ENCODE measurements at places on chromosomes 12 and 14. TPM values are rescaled to one million over a fixed set of nuclear protein-coding genes. Genes with fewer than 3 reads are reported as not detected.
A peak's percentile ranks its signal among the peaks of the same experiment; 100 is the strongest.

- H3K4me3 ChIP-seq = no peak overlapping the region
- H3K27me3 ChIP-seq = peaks cover 2% of the 10 kb centered on the region
- no peak overlapping the region for H3K27ac ChIP-seq
These were observed 121.7 kb downstream of the CCER1 start for GRCh38 chr12:90833228-90833627.

- H3K36me3 ChIP-seq = no peaks in the 10 kb centered on the region
- H3K4me3 ChIP-seq = no peak overlapping the region
- H3K27me3 ChIP-seq = no peaks in the 10 kb centered on the region
- no peak overlapping the region for H3K27ac ChIP-seq
These were observed 121.8 kb downstream of the SUDS3 start for GRCh38 chr12:118498171-118498570.

- H3K4me1 ChIP-seq = peaks cover 16% of the 10 kb centered on the region
- H3K36me3 ChIP-seq = peaks cover 30% of the 10 kb centered on the region
- DNase-seq = no peak
- H3K4me3 ChIP-seq = no peak overlapping the region
- no peaks in the 10 kb centered on the region for H3K27me3 ChIP-seq
These were observed 124.3 kb downstream of the CRACR2A start for GRCh38 chr12:3628629-3629028.

DNA sequence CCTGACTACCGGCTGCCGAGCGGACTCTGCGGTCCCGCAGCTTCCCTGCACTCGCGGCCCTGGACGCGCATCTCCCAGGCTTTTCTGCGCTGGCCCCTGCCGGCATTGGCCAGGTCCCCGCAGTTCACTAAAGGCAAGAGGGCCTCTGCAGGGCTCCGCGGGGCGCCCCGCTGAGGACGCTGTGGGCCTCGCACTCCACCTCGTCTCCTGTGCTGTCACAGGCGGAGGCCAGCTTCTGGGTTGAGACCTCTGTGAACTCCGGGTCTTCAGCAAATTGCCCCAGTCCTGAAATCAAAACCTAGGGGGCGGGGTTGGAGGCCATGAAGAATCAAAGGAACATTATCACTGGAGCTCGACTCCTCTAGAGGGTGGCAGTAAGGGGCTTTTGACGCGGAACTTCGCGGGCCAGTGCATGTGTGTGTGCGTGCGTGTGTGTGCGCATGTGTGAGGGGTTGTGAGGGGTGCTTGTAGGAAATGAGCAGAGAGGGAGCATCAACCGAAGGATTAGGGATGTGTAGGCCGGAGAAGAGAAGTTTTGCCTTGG is 68.5 kb upstream of the CAPRIN2 start:
- H3K4me3 ChIP-seq = peak overlapping the region; percentile 69
- peak; percentile 20 for DNase-seq
- H3K27me3 ChIP-seq = peaks cover 49% of the 10 kb centered on the region

GRCh38 chr12:6323340-6323994 is 13.0 kb downstream of the PLEKHG6 start:
- DNase-seq = peak; percentile 49
- peaks cover 39% of the 10 kb centered on the region for H3K4me1 ChIP-seq
- peaks cover 3% of the 10 kb centered on the region for H3K27me3 ChIP-seq
- H3K36me3 ChIP-seq = peaks cover 16% of the 10 kb centered on the region
- peak overlapping the region; percentile 88 for H3K27ac ChIP-seq

- no peaks in the 10 kb centered on the region for H3K4me1 ChIP-seq
- no peaks in the 10 kb centered on the region for H3K36me3 ChIP-seq
- H3K27me3 ChIP-seq = peaks cover 15% of the 10 kb centered on the region
These were observed 205.9 kb downstream of the PHLDA1 start for GRCh38 chr12:75825686-75826085.

DNA sequence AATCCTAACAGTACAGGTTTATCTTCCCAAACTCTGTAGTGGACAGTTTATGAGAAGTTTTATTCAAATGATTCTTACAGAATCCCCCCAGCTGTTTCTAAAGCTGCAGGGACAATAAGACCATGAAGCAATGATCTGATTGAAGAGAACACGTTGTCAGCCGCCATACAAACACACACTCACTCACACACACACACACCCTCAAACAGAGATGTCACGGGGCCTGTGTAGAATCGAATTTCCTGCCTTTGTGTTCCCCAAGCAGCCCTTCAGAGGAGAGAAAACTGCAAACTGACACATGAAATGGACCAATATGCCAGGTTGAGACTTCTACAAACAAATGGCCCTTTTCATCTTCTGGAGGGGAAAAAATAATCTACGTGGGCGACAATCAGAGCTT is 80.5 kb upstream of the TBX3 start:
- H3K27ac ChIP-seq = no peak overlapping the region
- H3K36me3 ChIP-seq = no peaks in the 10 kb centered on the region
- H3K27me3 ChIP-seq = no peaks in the 10 kb centered on the region
- DNase-seq = no peak
- no peak overlapping the region for H3K4me3 ChIP-seq

- DNase-seq = no peak
- no peaks in the 10 kb centered on the region for H3K4me1 ChIP-seq
- H3K36me3 ChIP-seq = no peaks in the 10 kb centered on the region
These were observed 519.1 kb upstream of the FOXG1 start for GRCh38 chr14:28247491-28247890.

DNA sequence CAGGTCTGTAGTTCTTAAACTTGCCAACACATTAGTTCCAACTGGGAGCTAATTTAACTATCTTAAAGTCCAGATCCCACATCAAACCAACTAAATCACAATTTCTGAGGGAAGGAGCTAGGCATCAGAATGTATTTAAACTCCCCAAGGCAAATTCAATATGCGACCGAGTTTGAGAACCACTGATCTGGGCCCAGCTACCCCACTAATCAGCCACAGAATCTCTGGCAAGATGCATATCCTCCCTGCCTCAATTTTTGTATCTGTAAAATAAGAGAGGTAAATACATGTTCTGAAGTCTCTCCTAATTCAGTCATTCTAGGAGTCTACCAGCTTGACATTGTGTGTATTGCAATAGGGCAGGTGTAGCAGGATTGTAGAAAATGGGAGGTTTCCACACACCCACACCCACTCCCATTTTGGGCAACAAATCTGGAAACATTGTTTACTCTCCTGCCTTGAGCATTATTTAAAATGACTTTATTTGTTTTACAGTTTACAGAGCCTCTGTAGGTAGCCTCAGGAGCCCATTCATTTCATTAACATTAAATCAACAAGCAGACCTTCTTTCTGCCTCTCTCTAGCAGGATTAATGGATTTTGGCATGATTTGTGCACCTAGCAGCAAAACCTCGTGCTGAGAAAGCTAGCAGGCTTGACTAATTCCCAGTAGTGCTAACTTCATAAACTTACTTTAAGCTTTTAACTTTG is 15.6 kb downstream of the LGR5 start:
- peaks cover 25% of the 10 kb centered on the region for H3K27me3 ChIP-seq
- H3K27ac ChIP-seq = no peak overlapping the region
- no peaks in the 10 kb centered on the region for H3K4me1 ChIP-seq
- no peak for DNase-seq
- H3K36me3 ChIP-seq = no peaks in the 10 kb centered on the region

- H3K4me3 ChIP-seq = peak overlapping the region; percentile 62
- H3K4me1 ChIP-seq = peaks cover 5% of the 10 kb centered on the region
- H3K27ac ChIP-seq = no peak overlapping the region
- no peaks in the 10 kb centered on the region for H3K36me3 ChIP-seq
- peak; percentile 57 for DNase-seq
- H3K27me3 ChIP-seq = peaks cover 35% of the 10 kb centered on the region
These were observed 51.4 kb downstream of the A2M start for GRCh38 chr12:9064201-9064814.

DNA sequence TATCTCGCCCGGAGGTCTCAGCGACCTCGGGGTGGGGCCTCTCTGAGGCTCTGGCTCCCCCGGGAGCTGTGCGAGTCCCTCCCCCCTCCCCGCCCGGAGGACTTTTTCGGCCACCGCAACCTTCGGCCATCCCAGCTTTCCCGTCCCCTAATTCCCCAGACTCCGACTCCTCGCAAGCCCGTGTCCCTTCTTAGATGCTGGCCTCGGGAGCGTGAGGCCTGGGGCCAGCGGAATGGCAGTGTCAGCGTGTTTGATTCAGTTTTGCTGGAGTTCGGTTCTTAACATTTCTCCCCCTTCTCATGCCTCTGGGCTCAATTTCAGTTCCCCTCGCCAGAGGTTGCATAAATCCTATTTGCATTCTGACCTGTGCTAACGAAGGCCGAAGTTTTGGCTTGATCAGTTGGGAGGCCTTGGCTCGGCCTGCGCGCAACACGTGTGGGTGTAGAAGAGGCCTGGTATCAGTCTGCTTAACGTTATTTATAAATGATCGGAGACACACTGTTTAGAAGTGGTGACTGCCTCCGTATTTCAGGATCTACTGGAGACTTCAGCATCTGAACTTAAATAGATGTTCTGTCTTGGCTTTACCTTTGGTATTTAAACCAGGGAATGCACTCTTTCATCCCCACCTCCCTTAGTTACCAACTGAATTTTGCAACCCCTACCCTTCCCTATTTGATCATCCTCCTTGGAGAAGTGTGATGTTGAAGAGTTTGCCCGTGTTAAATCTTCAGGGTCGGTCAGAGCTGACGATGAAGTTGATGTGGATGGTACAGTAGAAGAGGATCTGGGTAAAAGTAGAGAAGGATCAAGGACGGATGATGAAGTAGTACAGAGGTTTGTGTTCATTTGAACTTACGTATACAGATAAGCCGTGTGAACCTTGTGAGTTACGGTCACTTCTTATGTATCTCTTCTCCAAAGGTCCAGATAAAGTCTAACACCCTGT is 851 bp downstream of the HSP90B1 start:
- no peaks in the 10 kb centered on the region for H3K27me3 ChIP-seq
- H3K27ac ChIP-seq = peak overlapping the region; percentile 100
- H3K4me1 ChIP-seq = peaks cover 65% of the 10 kb centered on the region
- no peak for DNase-seq

GRCh38 chr14:70856851-70857495 is 47.7 kb upstream of the MAP3K9 start:
- no peaks in the 10 kb centered on the region for H3K27me3 ChIP-seq
- H3K36me3 ChIP-seq = no peaks in the 10 kb centered on the region
- no peak overlapping the region for H3K4me3 ChIP-seq
- H3K4me1 ChIP-seq = peaks cover 11% of the 10 kb centered on the region
- no peak overlapping the region for H3K27ac ChIP-seq

GRCh38 chr12:131313635-131314034 is 359.9 kb downstream of the ADGRD1 start:
- no peak for DNase-seq
- no peaks in the 10 kb centered on the region for H3K27me3 ChIP-seq
- H3K4me1 ChIP-seq = no peaks in the 10 kb centered on the region
- H3K4me3 ChIP-seq = no peak overlapping the region
- no peak overlapping the region for H3K27ac ChIP-seq

DNA sequence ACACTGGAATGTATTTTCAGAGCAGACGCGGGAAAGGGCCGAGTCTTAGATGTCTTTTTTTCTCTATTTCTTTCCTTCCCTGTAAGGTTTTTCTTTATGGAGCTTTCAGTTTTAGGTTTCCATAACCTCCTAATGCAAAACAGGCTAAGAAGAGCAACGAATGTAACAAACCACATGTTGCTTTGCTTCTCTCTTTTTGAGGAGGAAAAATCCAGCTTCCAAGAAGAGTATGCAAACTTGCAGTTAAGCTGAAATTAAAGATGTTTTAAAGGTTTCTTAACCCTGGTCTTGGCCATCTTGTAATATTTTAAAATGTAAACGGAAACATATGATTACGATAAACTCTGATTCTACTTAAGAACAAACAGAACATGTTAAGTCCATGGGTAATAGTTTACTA is 86.9 kb downstream of the PRICKLE1 start:
- no peak for DNase-seq
- H3K27ac ChIP-seq = no peak overlapping the region
- H3K27me3 ChIP-seq = peaks cover 13% of the 10 kb centered on the region
- H3K4me3 ChIP-seq = no peak overlapping the region
- no peaks in the 10 kb centered on the region for H3K4me1 ChIP-seq

DNA sequence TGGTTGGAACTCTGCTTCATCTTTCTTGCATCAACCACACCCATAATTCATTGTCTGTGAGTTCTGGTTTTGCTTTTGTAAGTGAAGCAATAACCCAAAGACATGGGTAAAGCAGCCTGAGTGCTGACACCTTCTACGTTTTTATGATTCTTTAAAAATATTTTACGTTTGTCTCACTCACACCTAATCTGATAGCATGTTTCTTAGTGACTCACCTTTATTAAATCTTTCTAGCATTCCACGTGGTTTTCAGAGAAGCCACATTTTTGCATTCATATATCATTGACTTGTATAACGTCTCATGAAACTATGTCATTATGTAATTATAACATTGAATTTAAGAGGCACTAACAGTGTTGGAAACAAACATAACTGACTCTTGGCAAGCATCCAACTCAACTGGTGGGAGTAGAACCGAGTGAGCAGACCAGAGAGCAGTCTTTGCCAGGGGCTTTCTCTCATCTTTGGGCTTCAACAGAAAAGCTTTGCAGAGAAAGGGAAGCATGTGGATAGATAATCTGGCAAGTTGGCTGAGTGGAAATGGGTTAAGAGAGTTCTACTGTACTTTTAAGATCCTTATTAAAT is 118.8 kb downstream of the TPH2 start:
- H3K27me3 ChIP-seq = peaks cover 4% of the 10 kb centered on the region
- no peak overlapping the region for H3K4me3 ChIP-seq
- no peak overlapping the region for H3K27ac ChIP-seq
- H3K4me1 ChIP-seq = no peaks in the 10 kb centered on the region
- no peaks in the 10 kb centered on the region for H3K36me3 ChIP-seq

DNA sequence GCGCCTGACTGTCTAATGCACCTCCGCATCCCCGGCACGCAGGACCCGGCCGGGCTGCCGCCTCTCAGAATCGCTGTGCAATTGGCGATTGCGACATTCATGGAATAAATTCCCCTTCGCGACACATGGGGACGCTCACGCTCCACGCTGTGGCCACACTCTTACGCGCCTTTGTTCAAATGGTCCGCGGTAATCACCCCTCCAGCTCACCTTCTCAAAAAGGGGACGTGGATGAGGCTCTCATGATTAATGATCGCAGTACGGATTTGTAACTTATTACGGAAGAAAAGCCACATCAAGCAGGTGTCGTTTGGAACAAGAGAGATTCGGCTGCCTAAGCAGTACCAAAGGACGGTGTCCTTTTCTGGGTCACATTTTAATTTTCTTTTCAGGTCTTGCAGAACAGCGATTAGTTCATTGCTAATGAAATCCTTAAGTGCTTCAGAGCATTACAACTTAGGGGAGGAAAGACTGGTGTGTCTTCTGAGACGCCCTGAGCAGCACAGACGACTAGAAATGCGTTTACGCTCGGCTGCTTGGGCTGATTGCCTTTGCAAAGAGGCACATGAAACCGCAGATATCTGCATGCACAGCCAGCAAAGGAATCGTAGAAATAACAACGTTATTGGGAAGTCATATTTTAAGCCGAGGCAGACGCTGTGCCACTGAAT is 37.3 kb upstream of the ADGRD1 start:
- H3K27me3 ChIP-seq = peaks cover 23% of the 10 kb centered on the region
- no peaks in the 10 kb centered on the region for H3K36me3 ChIP-seq
- no peaks in the 10 kb centered on the region for H3K4me1 ChIP-seq
- DNase-seq = peak; percentile 11
- H3K27ac ChIP-seq = no peak overlapping the region
- H3K4me3 ChIP-seq = no peak overlapping the region

ETFBKMT gene
- 1.2 TPM for total RNA-seq

LUM gene
- total RNA-seq = not detected

PHLDA1 gene
- total RNA-seq = 3.9 TPM

SUDS3 gene
- total RNA-seq = 23.8 TPM

CCND2 gene
- 332 TPM for total RNA-seq

ENDOU gene
- total RNA-seq = not detected

ZFHX2 gene
- 1.1 TPM for total RNA-seq

SOX5 gene
- total RNA-seq = not detected
